HEK293T (cell line): ENCODE measurements at places on chromosomes 11 and 22.

- DNase-seq: no peak
Observed at GRCh38 chr11:83717537-83717936, 431.4 kb upstream of the CCDC90B start.

- DNase-seq: no peak
Observed at GRCh38 chr22:32717337-32718240, 83.9 kb upstream of the TIMP3 start.

- DNase-seq: no peak
Observed at GRCh38 chr11:107736546-107736945, 24.7 kb upstream of the SLN start.

DNA sequence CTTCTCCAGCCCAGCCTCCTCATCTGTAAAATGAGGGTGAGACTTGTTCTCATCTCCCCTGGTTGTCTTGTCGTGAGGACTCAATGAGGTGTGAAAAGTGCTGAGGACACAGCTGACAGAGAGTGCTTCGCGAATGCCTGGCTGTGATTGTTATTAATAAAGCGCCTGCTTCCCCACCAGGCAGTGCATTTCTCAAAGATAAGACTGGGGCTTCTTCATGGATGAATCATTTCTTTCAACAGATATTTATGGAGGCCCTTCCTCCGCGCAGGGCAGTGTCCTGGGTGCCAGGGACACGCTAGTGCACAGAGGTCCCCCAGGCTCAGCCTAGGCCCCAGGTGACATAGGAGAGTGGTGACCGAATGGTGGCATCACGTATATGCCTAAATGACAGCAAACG lies 34.3 kb upstream of the SHISAL1 start:
- DNase-seq: no peak

DNA sequence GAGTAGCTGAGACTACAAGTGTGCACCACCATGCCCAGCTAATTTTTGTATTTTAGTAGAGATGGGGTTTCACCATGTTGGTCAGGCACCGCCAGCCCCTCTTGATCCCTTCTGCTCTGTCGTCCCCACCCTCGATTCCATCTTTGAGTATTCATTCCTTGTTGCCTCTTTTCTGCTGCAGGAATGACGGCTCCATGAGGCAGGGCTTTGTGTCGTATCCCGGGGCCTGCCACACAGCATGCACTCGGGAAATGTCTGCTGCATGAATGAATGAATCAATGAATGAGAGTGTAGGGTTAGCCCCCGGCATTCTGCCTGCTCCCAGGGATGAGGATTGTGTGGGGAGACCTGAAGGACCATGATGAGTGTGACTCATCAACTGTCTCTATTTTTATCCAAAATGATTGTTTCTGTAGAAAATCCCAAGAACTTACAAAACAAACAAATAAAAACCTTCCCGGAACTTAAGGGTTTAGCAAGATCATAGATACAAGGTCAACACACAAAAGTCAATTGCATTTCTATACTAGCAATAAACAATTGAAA lies 54.6 kb upstream of the SLC22A12 start:
- no peak for DNase-seq

- DNase-seq: no peak
Observed at GRCh38 chr22:27840436-27840835, 38.9 kb upstream of the MN1 start.
